ENCODE measurements at places on chromosomes 12 and 14.

- DNase-seq: no peak
These were observed 5.2 kb downstream of the PPM1A start for GRCh38 chr14:60254176-60254575.

- DNase-seq: no peak
These were observed 134.0 kb downstream of the PRKCH start for GRCh38 chr14:61455351-61455750.

DNA sequence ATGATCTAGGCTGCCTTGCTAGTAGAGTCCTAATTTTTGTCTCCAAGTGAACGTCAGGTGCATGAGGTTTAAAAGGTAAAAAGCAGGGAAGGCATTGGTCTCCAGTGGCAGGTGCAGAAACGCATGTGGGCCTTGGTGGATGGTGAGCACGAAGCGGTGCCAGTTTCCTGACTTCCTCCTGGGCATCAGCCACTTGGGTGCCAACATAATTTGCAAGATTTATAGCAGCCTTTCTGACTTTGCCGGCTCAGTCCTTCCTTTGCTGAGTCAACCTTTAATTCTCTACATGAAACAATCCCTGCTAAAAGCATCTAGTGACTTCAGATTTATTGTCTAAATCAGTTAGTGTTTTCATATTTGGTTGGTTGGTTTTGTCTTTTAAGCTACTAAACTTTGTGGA lies 355.7 kb upstream of the TMEM132C start:
- DNase-seq: no peak

GRCh38 chr14:42110167-42110566 lies 503.5 kb downstream of the LRFN5 start:
- peak; percentile 32 for DNase-seq

- peak; percentile 44 for DNase-seq
These were observed 10.0 kb upstream of the DDX47 start for GRCh38 chr12:12803186-12803585.

GRCh38 chr12:46390881-46391280 lies 18.3 kb upstream of the SLC38A2 start:
- no peak for DNase-seq

DNA sequence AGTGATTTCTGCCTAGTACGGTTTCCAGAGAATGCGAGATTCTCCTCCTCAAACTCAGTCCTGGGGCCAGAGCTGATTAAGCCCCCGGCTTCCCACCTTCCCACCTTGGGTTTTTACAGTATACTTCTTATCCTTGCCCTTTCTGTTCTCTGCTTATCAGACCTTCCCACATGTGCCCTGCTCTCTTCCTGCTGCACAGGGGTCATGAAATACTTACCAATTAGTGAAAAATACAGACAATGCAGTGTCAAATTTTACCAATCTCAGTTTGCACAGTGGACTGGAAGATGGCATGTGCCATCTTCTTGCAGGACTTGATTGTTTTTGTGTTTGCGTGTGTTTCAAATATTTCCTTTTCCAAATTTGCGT lies 14.7 kb downstream of the SUSD6 start:
- DNase-seq: no peak

DNA sequence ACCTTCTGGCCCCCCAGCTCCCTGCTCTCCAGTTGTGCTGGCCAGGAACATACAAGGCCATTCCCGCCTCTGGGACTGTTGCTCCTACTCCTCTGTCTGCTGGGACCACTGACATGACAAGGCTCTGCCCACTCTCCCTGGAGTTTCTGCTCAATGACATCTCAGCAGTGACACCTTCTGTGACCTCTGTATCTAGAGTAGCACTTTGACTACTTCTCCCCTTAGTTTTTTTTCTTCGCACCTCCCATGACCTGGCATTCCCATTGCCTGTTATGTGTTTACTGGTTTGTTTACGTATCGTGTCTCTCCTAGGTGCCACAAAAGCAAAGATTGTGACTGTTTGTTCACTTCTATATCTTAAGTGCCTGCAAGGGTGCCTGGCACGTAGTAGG lies 40.1 kb upstream of the TMEM263 start:
- DNase-seq: no peak

- DNase-seq: no peak
These were observed 35.9 kb upstream of the DYNC1H1 start for GRCh38 chr14:101928415-101928841.

DNA sequence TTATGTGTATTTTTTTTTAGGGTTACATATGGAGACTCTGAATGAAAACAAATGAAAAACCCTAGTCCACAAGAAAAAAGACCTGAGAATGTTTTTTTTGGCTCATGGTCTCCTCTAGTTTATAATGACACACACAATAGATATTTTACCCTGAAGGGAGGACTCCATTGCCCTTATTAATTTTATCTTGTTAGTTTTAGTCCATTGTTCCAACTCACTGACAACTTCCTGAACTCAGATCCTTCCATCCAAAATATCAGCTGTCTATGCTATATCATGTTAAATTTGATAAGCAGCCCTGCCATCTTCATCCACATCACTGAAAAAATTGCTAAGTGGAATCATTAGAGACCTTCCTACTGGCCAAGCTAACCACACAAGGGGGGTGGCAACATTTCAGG lies 232.1 kb downstream of the MON2 start:
- no peak for DNase-seq

GRCh38 chr14:67908052-67908754 lies 88.6 kb downstream of the RAD51B start:
- no peak for DNase-seq

DNA sequence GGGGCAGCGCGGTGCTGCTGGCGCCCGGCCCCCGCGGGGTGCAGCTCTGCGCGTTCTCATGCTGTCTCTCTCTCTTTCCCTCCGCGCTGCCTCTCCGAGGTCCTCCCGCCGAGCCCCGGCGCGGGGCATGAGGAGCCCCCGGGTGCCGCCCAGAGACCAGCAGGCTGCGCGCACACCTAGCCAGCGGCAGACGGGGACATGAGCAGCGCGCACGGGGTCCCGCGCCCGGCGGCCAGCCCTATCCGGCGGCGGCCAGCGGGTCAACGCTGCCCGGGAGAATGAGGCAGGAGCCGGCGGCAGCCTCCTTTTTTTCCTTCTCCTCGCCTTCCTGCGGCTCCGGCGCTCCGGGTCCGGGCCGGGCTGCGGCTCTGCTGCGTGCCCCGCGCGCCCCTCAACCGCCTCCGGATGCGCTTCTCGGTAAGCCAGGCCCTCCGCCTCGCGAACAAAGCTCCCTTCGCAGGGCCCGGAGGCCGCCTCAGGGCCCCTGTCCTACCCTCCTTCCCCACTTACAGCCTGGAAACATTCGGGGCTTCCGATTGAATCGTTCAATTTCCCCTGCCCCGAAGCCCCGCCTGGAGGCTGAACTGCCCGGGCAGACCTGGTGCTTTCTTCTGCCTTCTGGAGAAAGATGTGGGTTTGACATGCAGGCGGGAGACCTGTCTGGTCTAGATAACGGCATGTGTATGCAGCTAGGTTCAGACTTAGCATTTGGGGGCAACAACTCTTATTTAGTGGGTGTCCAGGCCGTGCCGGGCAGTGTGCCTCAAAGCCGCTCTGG lies at the start of gene TUNAR:
TSS of gene TUNAR (plus strand) at position 72 of the 778 bp plus-strand sequence.
- DNase-seq: no peak

- no peak for DNase-seq
These were observed 34.2 kb downstream of the RTRAF start for GRCh38 chr14:52023518-52023917.

GRCh38 chr12:1281683-1282366 lies 290.8 kb downstream of the ERC1 start:
- peak; percentile 38 for DNase-seq

- no peak for DNase-seq
These were observed 5.1 kb downstream of the E2F7 start for GRCh38 chr12:77060136-77060882.

DNA sequence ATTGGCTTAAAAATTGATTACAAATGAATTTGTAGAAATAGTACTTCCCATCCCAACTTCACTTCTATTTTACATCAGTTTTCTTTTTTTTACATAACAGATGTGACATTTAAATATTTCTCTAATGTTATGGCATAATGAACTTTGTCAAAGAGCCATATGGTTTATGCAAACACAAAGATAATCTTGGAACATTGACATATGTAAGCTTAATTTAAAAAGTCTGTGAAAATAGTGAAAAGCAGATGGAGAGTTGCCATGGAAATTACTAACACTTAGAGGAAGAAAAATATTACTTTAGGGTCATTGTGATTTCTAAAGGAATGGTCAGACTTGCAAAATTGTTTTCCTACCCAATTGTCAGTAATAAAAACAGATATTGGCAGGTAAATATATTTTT lies 232.4 kb downstream of the AEBP2 start:
- no peak for DNase-seq

GRCh38 chr12:51127050-51127729 lies 43.8 kb upstream of the CSRNP2 start:
- DNase-seq: no peak

- peak; percentile 4 for DNase-seq
These were observed 110.5 kb downstream of the ASCL4 start for GRCh38 chr12:107884769-107885694.

GRCh38 chr14:100219126-100219785 lies 19.7 kb upstream of the YY1 start:
- no peak for DNase-seq

DNA sequence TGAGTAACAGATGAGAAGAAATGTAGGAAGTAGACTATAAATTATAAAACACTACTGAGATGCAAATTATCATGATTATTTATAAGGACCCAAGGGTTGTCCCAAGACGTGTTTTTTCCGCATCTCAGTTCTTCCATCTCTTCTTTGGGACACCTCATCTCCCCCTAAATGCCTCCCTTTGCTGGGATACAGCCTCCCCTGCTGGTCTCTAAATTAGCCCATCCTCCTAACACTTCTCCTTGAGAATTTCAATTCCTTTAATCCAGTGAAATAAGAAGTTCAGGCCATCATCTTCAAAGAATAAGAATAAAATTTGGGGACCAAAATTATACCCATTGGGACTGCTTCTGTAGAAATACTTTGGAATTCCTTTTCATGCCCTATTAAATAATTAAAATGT lies 667.0 kb downstream of the BCL11B start:
- no peak for DNase-seq

GRCh38 chr14:68979722-68980451 lies 785 bp upstream of the ACTN1 start:
- DNase-seq: no peak

DNA sequence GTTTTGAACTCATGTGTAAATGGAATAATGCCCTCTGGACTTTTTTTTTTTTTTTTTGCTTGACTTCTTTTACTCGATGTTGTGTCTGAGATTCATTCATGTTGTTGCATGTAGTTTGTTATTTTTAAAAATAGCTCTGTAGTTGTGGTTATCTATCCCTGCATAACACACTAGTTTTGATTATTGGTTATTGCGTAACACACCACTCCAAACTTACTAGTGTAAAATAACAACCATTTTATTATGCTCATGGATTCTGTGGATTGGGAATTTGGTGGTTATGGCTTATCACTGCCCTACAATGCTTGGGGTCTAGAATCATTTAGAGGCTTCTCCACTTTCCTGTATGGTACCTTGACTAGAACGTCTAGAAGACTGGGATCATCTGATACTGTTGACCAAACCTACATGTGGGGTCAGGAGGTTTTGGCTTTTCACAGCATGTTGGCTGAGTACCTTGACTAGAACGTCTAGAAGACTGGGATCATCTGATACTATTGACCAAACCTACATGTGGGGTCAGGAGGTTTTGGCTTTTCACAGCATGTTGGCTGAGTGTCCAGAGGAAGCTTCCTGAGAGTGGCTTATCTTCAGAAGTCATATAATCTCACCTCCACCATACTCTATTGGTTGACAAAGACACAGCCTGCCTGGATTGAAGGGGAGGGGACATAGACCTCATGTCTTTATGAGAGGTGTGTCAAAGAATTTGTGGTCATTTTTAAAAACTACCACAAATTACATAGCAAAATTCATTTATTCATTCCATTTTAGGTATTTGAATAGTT lies 11.6 kb downstream of the VRK1 start:
- no peak for DNase-seq

DNA sequence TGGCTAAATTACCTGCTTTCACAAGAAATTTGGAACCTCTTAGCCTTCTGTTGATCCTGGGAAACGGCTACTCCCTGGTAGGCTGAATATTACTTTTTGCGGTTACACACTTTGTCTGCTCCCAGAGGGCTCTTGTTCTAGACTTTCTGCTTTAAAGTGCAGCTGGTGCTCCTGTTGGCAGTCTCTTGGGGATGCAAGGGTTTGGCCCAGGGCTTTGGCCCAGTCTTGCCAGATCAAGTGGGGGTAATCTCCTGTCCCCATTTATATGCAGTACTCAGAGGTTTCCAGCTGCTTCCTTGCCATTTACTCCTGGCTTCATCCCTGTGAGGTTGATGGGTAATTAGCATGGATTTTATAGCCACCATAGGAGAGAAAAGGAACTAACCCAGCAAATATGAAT lies 558.2 kb upstream of the MIS18BP1 start:
- DNase-seq: no peak

- DNase-seq: no peak
These were observed 43.8 kb downstream of the CCNK start for GRCh38 chr14:99524804-99525698.

DNA sequence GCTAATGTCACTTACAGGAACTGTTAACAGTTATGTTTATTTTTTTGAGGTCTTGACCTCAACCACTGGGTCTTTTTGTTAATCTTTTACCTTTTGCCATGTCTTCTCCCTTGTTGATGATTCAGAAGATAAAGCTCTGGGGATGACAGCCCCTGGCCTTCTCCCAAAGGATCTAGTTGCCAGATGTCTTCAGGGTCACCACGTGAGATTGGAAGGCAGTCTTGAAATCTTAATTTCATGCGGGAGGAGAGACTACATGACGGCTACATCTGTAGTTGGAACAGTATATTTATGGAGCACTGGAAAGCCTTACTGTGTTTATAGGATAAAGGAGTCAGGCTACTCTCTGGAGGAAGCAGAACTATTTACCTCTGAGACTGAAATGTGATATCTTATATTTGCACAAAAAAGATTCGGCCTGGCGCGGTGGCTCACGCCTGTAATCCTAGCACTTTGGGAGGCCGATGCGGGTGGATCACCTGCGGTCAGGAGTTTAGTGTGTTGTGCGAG lies 5.6 kb downstream of the MLEC start:
- DNase-seq: no peak

DNA sequence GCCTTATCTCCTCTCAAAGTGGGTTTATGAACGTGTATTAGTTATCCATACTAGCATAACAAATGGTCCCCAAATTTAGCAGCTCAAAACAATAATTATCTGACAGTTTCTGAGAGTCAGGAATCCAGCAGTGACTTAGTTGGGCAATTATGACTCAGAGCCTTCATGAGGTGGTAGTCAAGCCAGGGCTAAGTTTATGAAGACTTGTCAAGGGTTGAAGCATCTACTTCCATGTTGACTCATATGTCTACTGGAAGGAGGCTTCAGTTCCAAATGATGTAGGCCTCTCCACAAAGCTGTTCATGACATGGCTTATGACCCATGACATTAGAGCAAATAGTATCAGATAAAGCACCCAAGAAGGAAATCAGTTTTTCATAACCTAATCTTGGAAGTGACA lies 73.2 kb downstream of the IPO8 start:
- DNase-seq: peak; percentile 49

DNA sequence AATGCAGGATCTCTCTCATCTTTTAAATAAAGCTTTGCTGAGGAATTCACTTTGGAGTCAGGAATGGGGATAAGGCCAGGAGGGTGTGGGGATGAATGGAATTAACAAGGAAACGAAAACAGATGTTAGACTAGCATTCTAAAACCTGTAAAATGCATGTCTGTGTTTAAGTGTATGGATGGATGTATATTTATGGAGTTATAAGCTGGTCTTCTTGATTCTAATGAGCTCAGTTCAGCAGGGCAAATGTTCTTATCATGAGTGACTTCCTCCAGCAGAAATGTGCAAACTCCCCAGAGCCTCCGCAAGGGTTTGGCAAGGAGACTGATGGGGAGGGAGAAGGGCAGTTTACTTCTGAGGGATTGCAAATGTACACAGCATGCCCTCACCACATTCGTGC lies 149.1 kb downstream of the NTF3 start:
- peak; percentile 35 for DNase-seq
